ENCODE measurements at places on chromosomes 1 and 21.

- no peaks in the 10 kb centered on the region for H3K27me3 ChIP-seq
- H3K4me3 ChIP-seq = no peak overlapping the region
- no peaks in the 10 kb centered on the region for H3K36me3 ChIP-seq
- DNase-seq = no peak
- peak overlapping the region; percentile 46 for H3K27ac ChIP-seq
- peaks cover 27% of the 10 kb centered on the region for H3K4me1 ChIP-seq
Observed at GRCh38 chr21:34795548-34796180, 126.9 kb downstream of the CLIC6 start.

DNA sequence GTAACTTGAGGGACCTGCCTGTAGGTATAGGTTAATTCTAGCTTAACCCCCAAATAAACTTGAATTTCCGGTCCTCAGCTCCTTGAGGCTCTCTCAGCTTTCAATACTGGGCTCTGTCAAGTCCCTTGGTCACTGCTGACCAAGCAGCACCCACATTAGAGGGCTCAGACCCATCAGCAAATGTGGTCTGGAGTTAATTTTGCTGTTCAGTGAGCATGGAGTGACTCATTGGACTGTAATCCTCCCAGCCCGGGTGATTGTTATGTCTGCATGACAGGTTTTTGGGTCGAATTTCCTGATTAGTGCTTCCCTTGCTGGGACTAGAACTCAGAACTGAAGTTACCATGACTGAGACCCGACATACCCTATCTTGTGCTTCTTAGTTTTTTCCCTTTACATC is 130.6 kb downstream of the URB2 start:
- no peaks in the 10 kb centered on the region for H3K36me3 ChIP-seq
- H3K27me3 ChIP-seq = no peaks in the 10 kb centered on the region
- peak; percentile 45 for DNase-seq
- H3K4me3 ChIP-seq = no peak overlapping the region
- H3K27ac ChIP-seq = no peak overlapping the region

DNA sequence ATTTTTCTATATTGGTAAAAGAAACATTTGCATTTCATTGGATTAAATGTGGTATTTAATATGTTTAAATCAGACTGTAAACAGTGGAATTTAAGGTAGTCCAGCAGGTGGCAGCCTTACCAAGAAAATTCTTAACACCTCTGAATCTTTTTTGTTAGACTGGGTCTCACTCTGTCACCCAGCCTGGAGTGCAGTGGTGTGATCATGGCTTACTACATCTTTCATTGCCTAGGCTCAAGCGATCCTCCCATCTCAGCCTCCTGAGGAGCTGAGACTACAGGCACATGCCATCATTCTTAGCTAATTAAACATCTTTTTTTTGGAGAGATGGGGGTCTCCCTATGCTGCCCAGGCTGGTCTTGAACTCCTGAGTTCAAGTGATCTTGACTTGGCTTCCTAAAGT is 98.8 kb downstream of the RABGAP1L start:
- DNase-seq = no peak
- H3K27ac ChIP-seq = no peak overlapping the region
- H3K4me1 ChIP-seq = no peaks in the 10 kb centered on the region

GRCh38 chr1:226981838-226982237 is 41.7 kb downstream of the COQ8A start:
- no peaks in the 10 kb centered on the region for H3K27me3 ChIP-seq
- H3K27ac ChIP-seq = no peak overlapping the region
- DNase-seq = no peak
- H3K36me3 ChIP-seq = peaks cover 90% of the 10 kb centered on the region
- H3K4me3 ChIP-seq = no peak overlapping the region
- peaks cover 37% of the 10 kb centered on the region for H3K4me1 ChIP-seq

GRCh38 chr1:209150114-209150513 is 433.4 kb upstream of the CAMK1G start:
- H3K27me3 ChIP-seq = no peaks in the 10 kb centered on the region
- no peaks in the 10 kb centered on the region for H3K36me3 ChIP-seq
- no peak for DNase-seq

- DNase-seq = no peak
- H3K4me3 ChIP-seq = no peak overlapping the region
- H3K27me3 ChIP-seq = no peaks in the 10 kb centered on the region
- peak overlapping the region; percentile 18 for H3K27ac ChIP-seq
- peaks cover 17% of the 10 kb centered on the region for H3K4me1 ChIP-seq
Observed at GRCh38 chr1:17045150-17045549, 8.7 kb downstream of the SDHB start.

- H3K36me3 ChIP-seq = no peaks in the 10 kb centered on the region
- H3K4me3 ChIP-seq = no peak overlapping the region
- no peaks in the 10 kb centered on the region for H3K27me3 ChIP-seq
- no peak for DNase-seq
- H3K27ac ChIP-seq = no peak overlapping the region
Observed at GRCh38 chr1:3590139-3590763, 21.1 kb downstream of the MEGF6 start.

GRCh38 chr21:33703750-33704606 is 61.7 kb downstream of the ITSN1 start:
- no peak overlapping the region for H3K27ac ChIP-seq
- H3K36me3 ChIP-seq = no peaks in the 10 kb centered on the region
- H3K4me1 ChIP-seq = peaks cover 8% of the 10 kb centered on the region

GRCh38 chr1:7110321-7110720 is 325.1 kb downstream of the CAMTA1 start:
- no peak overlapping the region for H3K4me3 ChIP-seq
- no peaks in the 10 kb centered on the region for H3K27me3 ChIP-seq
- H3K4me1 ChIP-seq = no peaks in the 10 kb centered on the region
- H3K36me3 ChIP-seq = no peaks in the 10 kb centered on the region
- no peak for DNase-seq

DNA sequence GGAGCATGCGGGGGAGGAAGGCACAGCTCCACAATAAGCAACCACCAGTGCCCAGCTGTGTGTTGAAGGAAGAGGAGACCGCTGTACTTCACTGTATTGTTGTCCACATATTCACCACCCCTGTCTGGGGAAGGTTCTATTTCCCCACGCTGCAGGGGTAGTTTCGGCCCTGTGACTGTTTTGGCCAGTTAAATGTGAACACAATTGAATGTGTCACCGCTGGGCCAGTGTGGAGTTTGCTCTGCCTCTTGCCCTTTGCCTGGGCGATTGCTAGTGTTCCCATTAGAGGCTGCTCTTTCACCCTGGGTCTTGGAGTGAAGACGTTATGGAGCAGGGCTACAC is 32.6 kb downstream of the UBE4B start:
- no peaks in the 10 kb centered on the region for H3K36me3 ChIP-seq
- peak overlapping the region; percentile 14 for H3K27ac ChIP-seq
- H3K27me3 ChIP-seq = no peaks in the 10 kb centered on the region
